ENCODE measurements at places on chromosomes 7 and 10.

DNA sequence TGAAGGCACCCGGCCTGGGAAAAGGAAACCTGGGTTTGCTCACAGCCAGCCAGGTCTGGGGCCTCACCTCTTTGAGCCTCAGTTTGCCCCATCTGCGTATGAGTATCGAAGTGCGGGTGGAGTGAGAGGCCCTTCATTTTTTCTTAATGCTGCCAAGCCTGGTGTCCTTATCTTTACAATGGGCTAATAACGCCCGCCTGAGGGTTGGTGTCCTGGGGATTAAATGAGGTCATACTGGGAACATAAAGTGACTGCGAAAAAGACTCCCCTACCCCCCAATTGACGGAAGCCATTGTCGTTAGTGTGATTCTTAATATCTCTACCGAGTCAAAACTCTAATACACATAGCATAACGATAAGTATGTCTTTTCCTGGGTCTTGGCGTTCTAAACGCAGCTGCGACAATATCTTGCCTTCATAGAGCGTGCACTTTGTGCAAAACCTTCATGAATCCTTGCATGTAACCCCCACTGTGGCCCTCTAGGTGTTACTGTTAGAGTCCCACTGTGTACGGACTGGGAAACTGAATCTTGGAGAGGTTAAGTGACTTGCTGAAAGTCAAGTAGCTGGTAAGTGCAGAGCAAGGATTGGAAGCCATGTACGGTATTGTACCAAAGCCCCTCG, 11.4 kb upstream of the GRB10 start:
- ATAC-seq: no peak

DNA sequence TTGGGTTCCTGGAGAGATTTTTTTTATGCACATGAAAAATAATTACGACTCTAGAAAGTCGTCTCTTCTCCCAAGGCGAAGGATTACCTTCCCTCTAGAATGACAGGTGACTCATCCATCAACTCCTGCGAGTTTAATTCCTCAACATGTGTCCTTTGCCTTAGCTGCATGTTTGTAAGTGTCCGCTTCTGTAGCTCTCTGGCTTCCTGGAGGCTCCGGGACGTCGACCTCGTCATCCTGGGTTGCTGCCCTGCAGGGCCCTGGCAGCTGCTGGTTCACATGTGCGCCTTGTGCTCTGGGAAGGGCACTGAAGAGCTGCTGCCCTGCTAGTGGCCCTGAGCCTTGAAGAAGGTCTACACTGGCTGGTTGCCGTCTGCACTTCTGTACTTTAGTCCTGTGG, 210.2 kb downstream of the MLLT10 start:
- ATAC-seq: no peak

GRCh38 chr10:87866412-87866974, 3.1 kb downstream of the PTEN start:
- ATAC-seq: no peak

- no peak for ATAC-seq
Measured at GRCh38 chr7:30320392-30320791, 36.0 kb downstream of the ZNRF2 start.

DNA sequence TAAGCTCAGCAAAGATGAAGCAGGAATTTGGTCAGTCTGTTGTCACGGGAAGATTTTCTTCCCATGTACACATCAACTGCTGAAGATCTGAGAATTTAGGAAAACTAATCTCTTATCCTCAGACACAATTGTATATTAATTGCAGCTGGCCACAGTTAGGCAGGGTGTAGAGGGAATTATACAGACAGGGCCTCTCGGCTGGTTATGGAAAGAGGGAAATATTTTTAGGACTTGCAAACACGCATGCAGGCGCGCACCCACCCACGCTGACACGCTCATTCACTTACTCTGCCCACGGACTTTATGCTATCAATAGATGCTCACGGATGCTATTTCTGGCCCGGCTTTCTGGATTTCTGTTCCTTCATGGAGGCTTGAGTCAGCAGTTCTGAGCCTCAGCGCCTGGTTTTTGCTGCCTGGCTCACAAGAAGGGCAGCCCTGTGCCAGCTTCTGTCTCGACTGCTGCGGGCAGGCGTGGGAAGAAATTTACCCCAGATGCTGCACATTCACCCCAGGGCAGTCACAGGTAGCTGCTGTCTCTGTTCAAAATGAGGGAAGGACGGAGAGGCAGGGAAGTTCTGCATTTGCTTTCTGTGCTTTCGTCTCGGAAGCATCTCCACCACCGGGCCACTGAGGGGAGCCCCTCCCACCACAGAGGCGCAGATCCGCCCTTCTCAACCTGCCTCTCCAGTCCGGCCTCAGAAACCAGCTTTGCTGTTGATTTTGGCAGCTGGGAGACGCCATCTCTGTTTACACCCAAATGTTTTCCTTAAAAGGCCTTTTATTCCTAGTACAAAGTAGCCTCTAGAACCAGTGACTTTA, 116.3 kb upstream of the BTBD16 start:
- ATAC-seq: peak; percentile 77

DNA sequence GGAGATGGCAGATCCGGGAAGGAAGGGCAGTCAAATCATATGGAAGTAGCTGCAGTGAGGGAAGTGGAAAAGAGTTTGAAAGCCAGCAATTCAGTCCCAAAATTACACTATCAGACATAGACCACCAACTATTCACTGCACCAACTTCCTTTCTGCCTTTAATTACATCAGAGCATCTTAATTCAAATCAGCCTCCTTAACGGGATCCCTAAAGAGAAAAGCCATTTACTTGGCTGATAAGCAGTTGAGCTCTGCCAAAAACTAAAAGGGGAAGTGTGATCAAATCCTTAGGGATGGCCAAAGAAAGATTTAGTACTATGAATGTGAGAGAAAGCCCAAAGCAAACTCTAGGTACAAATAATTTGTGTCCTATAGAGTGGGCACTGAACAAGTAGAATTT, 110.4 kb downstream of the AMPH start:
- ATAC-seq: no peak

DNA sequence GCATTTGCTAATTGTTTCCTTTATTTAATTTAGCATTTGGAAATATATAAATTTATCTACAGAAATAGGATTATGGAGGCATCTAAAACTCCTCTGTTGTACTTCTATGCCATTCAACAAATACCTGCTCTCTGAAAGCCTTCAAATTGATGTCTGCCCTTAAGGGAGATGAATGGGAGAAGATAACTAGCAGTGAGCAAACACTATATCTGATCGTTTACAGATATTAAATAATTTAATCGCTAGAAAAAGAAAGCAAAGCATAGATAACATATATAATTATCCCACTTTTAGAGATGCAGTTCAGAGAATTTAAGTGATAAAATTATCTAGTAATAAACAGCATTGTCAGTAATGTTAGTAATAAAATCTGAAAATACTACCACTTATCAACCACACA, 524.9 kb downstream of the NRG3 start:
- ATAC-seq: no peak

DNA sequence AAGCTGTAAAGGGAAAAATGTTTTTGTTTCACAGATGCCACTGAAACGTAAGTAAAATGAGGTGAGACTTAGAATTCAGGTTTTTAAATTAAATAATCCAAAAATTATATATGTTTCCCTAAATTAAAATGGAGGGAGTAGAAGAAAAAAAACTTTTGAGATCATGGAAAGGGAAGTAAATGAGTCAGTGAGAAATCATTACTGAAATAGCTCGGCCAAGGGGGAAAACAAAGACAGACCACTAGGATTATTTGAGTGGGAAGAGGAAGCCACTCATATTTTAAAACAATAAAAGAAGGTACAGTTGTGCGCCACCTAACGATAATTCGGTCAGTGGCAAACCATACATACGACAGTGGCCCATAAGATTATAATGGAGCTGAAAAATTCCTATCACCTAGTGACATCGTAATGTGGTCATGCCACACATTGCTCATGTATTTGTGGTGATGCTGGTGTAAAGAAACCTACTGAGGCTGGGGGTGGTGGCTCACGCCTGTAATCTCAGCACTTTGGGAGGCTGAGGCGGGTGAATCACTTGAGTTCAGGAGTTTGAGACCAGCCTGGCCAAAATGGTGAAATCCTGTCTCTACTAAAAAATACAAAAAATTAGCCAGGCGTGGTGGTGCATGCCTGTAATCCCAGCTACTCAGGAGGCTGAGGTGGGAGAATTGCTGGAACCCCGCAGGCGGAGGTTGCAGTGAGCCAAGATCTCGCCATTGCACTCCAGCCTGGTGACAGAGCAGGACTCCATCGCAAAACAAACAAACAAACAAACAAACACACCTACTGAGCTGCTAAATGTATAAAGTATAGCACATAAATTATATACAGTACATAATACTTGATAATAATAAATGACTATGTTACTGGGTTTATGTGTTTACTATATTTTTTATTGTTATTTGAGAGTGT, 64.7 kb downstream of the MKX start:
- 0 out of 3 replicates have a peak, but pooled peaks have one; percentile 31 for ATAC-seq

- ATAC-seq: no peak
Measured at GRCh38 chr7:134548877-134549276, at the start of gene AKR1B15. AKR1B15 (plus strand) TSS chr7:134549110; CDS start chr7:134564620, 15,510 bp downstream.

- ATAC-seq: no peak
Measured at GRCh38 chr10:129678186-129678585, 211.1 kb downstream of the MGMT start.

GRCh38 chr10:121406823-121407545, 191.3 kb downstream of the FGFR2 start:
- no peak for ATAC-seq

DNA sequence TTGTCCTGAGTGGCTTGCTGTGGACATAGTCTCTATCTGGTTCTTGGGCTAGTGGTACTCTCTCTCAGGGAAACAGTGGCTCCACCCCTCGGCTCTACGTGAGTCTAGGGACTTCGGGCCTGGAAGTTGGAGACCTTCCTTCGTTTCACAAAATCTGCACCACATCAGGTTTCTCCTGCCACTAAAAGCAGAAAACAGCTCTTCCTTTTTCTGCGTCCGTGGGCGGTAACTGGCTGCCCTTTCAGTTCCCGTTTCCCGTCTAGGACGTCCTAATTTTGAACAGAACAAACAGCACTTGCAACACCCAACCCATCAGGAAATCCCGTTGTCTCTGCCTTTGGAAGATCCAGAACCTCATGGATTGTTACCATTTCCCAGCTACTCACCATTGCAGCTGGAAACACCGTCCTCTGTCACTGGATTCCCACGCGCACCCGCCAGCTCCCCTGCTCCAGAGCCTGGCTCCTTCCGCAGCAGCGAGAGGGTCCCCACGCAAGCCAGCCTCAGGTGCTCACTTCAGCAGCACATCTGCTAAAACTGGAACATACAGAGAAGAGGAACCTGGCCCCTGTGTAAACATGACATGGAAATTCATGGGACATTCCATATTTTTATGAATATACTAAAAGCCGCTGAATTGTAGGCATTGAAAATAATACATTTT, 311.4 kb upstream of the AKR1E2 start:
- no peak for ATAC-seq

DNA sequence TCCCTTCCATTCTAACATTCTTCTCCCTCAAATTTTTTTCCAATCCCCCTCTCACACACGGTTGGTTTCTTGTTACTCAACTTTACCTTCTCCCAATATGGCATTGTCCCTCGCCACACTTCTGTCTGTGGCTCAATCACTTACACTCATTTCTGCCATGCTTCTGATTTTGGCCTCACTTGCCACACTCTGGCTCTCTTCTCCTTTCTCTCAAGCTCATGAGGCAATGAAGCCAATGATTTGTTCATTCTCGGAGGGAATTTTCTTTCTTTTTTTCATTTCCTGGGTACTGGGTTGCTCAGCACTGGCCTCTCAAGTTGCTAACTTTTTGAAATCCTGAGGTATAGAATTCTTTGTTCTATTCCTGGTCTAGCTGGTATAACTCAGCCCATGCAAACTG, 4.0 kb upstream of the MYOZ1 start:
- ATAC-seq: no peak

DNA sequence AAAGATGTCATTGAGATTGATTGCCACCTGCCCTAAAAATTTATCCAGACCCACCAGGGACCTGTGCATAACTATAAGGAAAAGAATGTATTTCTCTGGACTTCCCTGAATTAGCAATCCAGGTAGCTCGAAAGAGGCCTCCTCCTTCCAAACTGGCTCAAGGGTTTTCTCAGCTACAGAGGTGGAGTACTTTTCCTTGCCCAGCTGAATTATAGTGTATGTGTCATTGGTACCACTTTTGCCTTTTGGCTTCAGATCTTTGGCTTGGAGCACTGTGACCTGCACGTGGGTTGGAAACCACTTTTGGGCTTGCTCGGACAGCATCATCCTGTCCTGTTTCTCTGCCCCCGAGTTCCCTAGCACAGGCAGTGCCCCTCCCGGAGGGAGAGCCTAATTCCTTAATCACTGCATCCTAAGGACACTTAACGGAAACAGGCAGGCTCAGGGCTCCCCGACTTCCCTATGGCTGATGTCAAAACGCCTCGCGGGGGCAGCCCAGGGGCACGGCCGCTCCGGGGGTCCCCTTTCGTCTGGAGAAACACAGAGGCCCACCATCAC, 825 bp downstream of the RAB11FIP2 start:
- peak; percentile 45 for ATAC-seq

DNA sequence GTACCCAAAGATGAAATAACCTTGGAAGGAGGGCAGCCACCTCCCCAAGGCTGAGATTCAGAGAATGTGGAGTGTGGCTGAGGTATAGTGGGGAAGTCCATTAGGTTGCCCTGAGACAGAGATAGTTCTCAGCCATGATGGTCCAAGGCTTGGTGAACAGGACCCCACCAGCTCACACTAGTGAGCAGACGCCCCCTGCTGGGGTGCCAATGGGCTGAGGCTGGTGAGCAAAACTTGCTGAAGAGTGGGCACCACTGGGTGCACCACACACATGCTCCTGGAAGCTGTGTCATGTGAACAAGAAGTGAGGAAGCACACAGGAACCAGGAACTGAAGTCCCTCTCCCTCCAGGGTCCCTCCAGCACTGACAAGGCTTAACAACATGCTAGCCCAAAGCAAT, 8.9 kb downstream of the FBXL13 start:
- peak; percentile 83 for ATAC-seq

DNA sequence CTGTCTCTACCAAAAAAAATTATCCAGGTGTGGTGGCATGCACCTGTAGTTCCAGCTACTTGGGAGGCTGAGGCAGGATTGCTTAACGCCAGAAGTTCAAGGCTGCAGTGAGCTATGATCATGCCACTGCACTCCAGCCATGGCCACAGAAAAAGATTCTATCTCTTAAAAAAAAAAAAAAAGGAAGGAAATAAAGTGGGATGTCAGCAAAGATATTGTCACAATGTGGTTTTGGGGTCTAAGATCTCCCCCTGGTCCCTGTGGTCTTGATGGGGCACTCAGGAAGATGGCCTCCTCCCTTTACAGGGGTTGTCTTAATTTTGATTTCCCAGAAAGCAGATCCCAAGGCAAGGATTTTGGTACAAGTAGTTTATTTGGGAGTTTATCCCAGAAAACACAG, 7.4 kb upstream of the KAZALD1 start:
- ATAC-seq: no peak

GRCh38 chr7:101557978-101558741, 70.9 kb downstream of the MYL10 start:
- ATAC-seq: no peak
